Psoas muscle (tissue), 8 donors: ENCODE measurements at places on chromosomes 4 and X.

DNA sequence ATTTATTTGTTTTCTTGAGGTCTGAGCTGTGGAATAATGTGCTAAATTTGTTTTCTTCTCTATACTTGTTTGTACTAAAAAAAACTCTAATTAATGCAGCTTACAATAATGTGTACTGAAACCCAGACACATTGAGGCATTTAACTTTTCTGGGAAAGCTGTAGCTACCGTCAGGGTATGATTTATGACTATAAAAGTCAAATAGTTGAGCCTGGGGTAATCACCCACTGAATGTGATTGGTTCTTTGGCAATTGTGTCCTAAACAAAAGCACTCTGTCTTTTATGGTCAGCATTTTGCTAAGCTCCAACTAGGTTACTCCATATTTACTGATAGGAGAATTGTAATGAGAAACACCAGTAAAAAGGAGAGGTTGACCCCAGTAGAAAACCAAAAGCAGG, 65.9 kb upstream of the CBLL2 start:
- DNase-seq: no peak

GRCh38 chrX:38807873-38808272, 6.6 kb downstream of the MID1IP1 start:
- no peak for DNase-seq

DNA sequence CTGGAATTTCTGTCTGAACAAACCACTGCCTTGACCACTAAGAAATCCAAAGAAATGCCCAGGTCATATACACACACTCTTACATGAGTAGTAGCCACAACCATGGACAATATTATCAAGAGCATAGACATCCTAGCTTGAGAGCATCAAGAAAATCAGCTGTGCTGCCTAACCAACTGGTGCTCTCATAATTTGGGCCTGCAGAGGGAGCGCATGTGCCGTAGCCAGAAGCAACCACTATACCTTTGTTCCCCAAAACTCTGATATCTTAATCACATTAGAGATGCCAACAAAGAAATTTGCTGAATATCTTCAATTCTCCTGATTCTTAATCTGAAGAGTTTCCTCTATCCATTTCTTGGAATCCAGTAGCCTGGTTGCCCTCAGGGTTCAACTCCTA, 163.6 kb downstream of the ZNF674 start:
- DNase-seq: no peak

DNA sequence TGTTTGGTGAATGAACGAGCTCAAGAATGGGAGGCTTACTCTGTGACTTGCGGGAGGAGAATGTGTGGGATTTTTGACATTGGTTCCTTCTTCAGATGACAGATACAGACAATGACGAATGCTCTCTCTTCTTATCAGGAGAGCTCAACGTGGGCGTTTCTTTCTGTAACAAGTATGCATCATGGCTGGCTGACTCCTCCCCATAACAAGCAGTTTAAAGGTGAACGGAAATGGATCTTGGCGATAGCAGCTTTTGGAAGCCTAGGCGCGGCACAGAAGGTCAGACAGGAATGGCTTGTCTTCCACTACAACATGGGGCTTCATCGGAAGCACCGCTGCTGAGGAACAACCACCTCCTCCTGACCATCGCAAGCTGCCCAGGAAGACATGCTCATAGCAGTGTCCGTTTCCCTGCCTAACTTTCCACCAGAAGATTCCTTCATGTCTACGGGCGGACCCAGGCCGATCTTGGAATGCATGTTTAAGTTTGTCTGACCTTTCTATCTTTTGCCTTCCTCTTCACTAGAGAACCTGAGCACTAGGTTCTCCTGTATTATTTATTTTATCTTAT, 18.3 kb upstream of the ACSL1 start:
- DNase-seq: no peak
